ENCODE measurements at places on chromosomes 6 and 20.

DNA sequence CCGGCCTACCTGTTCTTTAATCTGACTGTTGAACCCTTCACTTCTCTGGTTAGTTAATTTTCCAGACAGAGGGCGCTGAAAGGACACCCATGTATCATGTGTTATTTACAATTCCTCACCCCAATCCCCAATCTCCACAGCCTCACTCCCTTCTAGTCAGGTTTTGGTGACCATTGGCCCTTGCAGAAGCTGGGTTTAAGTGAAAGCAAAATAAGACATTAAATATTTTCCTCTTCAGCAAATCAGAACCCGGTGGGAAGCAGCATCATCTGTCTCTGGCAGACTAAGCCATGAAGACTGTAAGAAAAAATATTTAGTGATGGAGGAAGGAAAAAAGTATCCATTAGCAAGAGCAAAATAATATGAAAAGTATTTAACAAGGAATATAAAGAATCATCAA, 9.4 kb upstream of the HLA-DQA1 start:
- DNase-seq, result no peak

DNA sequence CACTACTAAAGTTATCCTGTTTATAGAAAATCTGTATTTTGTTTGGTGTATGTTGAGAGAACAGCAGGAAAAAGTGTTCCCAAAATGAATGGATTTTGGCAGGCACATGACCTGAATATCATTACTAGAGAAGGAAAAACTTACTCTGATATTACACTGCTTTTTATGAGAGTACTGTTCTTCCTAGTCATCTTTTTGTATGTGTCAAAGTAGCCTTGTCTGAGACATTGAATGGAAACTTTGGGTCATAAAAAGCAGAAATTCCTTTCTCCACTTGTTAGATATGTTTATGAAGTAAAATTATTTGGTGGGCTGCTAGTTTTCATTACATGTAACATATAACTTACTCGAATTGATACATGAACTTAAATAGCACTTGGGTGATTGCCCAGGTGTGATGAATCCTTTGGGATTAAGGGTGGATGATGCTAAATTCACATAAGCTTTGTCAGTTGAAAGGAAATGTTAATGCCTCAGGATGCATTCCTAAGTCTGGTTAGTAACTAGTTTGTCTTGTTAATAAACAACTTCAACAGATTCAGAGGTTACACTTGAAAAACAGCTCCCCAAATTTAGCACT, 206.7 kb downstream of the CENPW start:
- DNase-seq, result no peak

DNA sequence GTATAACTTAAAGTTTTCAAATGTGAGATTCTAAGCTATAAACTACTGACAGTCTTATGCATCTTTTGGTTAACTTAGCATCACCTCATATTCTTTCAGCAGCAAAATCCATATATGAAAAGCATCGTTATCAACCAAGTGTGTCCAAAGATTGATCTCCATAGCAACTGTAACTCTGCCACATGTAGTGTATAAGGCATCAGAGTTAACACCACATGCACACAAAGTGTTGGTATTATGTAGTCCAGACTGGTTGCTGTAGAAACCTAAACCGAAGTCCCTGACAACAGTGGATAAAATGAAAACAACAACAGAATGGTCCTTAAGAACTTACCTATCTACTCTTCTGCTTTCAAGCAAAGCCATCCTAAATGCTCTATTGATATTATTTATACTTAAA, 39.6 kb downstream of the PDSS2 start:
- no peak for DNase-seq

GRCh38 chr6:139053382-139053781, 24.8 kb downstream of the ABRACL start:
- no peak for DNase-seq

- DNase-seq, result no peak
Measured at GRCh38 chr6:163759542-163759941, 345.0 kb downstream of the QKI start.
